ENCODE measurements at places on chromosomes 5 and 9.

DNA sequence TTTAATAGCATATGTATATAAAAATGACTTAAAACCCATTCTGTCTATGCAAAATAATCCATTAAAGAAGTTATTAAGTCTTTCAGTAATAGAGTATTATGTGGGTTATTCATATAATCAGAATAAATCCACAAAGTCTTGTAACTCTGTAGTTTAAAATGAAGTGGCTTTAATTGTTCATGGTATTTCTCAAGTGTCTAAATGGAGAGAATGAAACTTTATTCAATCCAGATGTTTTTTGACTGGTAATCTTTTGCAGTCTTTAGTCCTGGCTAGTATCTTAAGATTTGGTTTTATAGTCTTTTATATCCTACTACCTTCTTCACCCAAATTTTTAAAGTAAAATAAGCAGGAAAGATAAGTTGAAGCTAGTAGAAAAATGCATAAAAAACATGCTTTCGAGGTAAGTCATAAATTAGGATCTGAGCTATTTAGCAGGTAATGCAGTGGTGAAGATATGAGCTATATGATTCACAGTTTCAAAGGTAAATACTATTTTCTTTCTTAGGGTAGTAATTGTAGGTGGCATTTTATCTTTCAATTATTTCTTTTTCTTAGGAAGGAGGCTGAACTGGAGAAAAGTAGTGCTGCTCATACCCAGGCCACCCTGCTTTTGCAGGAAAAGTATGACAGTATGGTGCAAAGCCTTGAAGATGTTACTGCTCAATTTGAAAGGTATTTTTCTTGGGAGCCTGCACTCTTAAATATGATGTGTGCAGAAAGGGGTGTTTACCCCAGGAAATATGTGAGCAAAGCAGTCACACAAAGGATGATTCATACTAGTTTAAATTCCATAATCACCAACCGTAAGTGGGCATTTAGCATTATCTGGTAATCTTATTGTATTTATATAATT, 17.9 kb downstream of the HMMR start:
- no peak for DNase-seq

DNA sequence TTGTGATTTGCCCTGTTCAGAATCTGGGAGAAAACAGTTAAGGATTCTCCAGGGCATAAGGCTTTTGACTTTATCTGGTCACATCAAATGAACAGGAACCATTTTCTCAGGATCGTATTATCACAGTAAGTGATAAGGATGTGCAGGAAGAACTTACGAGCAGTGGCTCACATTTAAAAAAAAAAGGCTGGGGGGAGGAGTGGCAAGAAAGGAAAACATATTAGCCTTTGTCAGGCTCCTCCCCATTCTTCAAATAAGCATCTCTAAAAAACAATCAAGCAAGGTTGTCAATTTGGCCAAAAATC, 234.3 kb upstream of the TMEM161B start:
- DNase-seq: no peak

DNA sequence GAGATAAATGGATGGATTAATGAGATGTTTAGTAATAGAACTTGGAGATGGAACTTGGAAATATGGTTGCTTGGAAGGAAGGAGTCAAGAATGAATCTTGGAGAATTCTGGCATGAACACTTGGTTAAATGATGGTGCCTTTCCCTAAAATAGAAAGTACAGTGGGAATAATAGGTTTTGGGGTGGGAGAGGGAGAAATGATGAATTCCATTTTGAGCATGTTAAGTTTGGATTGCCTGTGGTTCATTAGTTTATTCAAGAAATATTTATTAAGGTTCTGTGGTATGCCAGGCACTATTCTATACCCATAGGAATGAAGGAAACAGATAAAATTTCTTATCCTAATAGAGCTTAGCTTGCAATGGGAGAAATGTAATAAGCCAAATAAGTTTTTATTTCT, 58.4 kb downstream of the PBX3 start:
- DNase-seq: no peak

- no peak for DNase-seq
Measured at GRCh38 chr5:139692679-139693308, 44.6 kb downstream of the CXXC5 start.

DNA sequence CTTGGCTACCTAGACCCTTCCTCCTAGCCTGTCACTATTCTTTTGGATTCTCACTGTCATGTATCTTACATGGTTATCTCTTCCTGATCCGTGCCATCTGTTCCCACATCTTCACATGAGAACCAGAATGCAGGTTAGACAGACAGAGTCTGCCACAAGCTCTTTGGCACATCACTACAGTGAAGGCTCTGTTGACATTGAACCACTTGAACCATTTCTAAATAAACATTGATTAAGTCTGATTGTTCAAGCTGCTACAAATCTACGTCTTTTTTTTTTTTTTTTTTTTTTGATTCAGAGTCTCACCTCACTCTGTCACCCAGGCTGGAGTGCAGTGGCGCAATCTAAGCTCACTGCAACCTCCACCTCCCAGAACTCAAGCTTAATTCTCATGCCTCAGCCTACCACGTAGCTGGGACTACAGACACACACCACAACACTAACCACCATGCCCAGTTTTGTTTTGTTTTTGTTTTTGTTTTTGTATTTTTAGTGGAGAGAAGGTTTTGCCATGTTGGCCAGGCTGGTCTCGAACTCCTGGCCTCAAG, 85.1 kb upstream of the LRRTM2 start:
- DNase-seq: no peak

DNA sequence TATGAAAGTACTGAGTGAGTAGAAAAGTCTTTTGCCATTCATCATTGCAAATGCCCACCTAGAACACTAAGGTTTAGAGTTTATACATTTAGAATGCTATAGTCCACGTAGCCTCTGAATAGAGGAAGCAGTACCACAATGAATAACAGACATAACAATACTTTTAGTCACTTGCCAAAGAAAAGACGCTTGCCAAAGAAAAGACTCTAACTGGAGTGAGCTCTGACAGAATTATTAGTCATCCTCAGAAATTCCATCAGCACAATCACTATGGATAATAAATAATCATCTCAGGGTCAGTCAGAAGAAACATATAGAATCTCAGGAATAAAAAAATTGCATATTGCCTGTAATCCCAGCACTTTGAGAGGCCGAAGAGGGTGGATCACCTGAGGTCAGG, 168.5 kb upstream of the TARS1 start:
- no peak for DNase-seq

- DNase-seq: no peak
Measured at GRCh38 chr5:181098762-181099601, 32.0 kb downstream of the OR2V1 start.

DNA sequence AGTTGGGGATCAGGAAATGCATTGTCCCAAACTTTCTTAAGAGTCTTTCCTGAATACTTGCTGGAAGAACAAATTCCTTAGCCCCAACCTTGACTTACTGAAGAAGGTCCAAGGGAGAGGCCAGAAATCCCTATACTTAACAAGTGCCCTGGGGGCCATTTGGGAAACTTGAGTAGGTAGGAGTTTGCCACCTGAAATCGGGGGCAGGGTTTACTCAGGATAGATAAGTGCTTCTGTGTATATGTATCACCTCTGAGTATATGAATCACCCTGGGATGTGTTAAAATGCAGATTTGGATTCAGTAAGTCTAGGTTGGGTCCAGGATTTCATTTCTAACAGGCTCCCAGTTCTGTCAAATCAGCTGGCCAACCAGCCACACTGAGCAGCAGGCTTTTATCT, 47.9 kb upstream of the MYO10 start:
- no peak for DNase-seq

- DNase-seq: no peak
Measured at GRCh38 chr9:114791736-114792135, 14.1 kb downstream of the TNFSF15 start.

DNA sequence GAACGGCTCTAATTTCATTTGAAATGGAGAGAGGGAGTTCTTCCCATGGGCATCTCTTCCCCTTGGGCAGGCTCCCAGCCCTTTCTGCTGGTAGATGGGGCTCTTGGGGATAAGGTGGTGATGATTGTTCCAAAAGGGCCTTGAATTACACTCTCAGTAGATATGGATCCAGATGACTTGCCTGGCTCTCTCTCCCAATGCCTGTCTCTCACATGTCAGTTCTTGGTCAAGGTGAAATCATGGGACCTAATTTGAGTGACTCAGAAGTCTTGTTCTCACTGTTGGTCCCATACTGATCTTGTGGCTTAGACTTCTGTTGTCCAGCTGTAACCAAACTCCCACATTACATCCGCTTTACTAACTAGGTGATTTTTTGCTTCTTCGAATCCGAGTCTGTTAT, 317.0 kb upstream of the RFX3 start:
- no peak for DNase-seq

DNA sequence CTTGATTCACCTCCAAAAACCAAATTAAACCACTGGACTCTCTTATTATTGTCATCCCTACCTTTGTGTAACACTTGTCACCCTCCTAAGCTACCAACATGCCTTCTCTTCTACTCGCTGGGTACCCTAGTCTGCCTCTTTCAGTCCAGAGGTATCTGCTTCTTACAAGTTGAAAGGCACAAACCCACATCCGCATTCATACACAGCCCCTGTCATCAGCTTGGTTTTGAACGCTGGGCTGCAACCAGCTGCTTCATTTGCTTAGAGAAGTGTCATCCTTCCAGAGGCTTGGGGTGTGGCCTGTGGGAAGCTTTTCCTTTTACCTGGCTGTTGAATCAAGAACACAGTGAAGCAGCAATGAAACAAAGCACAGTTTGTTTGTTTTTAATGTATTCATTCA, 138.8 kb upstream of the WWC1 start:
- no peak for DNase-seq

DNA sequence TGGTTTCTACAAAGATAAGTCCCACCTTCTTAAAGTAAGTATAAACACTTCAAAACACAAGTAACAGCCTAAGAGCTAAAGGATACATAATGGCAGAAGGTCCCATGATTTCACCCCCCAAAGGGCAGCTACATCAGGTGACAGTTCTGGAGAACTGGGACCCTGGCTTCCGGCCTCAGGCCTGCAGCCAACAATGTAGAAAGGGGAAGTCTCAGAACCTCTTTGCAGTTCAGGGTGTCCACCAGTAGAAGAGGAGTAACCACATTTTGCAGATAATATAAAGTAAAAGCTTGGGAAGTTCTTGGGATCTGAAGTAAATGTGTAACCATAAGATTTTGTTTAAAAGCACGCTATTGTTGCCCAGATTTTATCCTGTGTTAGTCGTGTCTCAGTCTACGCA, 267.4 kb upstream of the VLDLR start:
- DNase-seq: no peak

GRCh38 chr9:130330202-130330862, 64.8 kb downstream of the HMCN2 start:
- DNase-seq: no peak

GRCh38 chr5:123543438-123543837, 31.5 kb downstream of the CSNK1G3 start:
- DNase-seq: no peak

GRCh38 chr9:3875361-3876132, 349.7 kb upstream of the RFX3 start:
- no peak for DNase-seq

GRCh38 chr5:38447786-38448185, 108.7 kb downstream of the LIFR start:
- no peak for DNase-seq

DNA sequence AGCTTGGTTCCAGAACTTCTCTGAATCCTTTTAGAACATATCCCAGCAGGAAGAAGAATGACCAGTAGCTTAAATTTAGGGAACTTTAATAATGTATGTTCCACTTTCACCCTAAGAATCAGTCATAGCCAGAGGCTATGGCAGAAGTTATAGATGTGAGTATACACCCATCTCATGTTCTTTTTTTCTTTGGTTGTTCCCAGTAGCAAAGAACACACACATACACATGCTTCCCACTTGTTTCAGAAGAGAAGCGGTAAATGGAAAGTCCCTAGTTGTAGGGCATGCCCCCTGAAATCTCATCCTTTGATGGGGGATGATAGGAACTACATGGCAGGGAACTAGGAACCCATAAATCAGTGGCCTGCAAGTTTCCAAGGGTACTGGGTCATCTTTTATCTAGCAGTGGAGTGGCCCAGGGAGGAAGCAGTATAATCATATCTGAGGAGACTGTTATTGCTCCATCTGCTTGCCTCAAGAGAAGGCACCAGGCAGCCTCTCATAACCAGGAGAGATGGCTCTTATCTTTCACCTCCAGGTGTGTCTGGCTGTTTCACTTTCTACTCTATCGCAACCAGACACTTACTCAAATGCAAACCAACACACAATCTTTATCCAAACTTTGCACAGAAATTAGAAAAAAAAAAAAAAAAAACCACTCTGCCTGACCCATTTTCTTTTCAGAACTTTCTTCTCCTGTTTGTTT, 109.5 kb downstream of the SNCAIP start:
- no peak for DNase-seq

- DNase-seq: no peak
Measured at GRCh38 chr5:88539693-88540365, 271.2 kb upstream of the TMEM161B start.

GRCh38 chr9:134980991-134981390, 63.3 kb upstream of the FCN1 start:
- no peak for DNase-seq

DNA sequence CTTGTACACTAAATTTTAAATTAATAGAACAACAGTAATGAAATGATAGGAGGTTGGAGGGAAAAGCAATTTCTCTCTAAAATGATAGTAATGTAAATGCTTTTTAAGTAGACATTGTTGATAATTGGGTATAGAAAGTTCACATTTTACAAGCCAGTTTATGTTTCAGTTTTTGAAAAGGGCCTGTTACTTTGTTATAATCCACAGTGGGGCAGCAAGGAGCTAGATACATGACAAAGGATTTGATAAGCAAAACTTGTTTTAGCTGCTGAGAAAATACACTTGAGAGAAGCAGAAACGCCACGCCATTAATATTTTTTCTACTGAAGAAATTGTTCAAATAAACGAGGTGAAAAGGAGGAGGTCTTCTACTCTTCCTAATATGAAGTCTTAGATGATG, 30.2 kb downstream of the SREK1 start:
- no peak for DNase-seq

GRCh38 chr9:134566196-134566847, 75.3 kb upstream of the COL5A1 start:
- DNase-seq: no peak

- DNase-seq: no peak
Measured at GRCh38 chr9:4167079-4167671, 132.7 kb downstream of the GLIS3 start.

DNA sequence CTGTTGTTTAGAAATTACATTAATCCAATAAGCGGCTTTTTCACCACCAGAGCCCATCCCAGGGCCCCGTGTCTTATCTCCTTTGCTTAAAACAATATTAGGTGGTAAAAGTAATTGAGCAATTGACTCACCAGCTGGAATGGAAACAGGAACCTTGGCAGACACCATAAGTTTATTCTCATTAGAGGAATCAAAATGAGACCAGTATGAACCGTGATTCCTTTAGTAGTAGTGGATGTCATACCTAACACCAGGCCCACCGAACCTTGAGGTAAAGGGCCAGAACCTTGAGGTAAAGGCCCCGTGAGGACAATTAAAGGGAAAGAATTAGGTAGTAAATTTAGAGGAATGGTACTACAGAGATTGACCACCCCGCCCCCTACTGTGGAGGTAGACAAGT, 16.5 kb downstream of the HSDL2 start:
- no peak for DNase-seq

Data from activated CD4-positive, alpha-beta T cell treated with anti-CD3 and anti-CD28 coated beads, Interleukin-2, amount 50 U/mL, for 4 hours (primary cell).